ENCODE measurements at places on chromosomes 7 and 10.

- DNase-seq, result no peak
Measured at GRCh38 chr7:84981055-84981976, 205.5 kb downstream of the SEMA3D start.

DNA sequence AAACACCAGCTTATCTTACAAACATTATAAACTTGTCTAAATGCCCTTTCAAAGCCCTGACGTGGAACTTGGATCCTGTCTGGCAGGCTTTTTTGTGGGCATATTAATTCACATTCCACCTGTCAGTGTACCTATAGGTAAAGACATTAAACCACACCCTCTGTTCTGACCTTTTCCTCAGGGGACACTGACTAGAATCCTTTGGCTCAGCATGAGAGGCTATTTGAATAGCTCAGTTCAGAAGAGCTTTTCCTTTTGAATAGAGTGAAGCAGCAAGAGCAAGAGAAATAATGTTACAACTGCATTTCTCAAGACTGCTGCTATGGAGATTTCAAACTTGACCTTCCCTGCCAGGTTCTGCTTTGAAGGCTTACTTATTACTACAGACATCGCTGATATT lies 76.9 kb downstream of the CYP51A1 start:
- no peak for DNase-seq

- no peak for DNase-seq
Measured at GRCh38 chr7:2261611-2262010, 19.6 kb downstream of the NUDT1 start.

GRCh38 chr7:64665980-64666662 lies at the start of gene ZNF107:
Gene ZNF107 (plus strand): TSS chr7:64666133. CDS start chr7:64666283, 150 bp downstream.
- peak; percentile 97 for DNase-seq

DNA sequence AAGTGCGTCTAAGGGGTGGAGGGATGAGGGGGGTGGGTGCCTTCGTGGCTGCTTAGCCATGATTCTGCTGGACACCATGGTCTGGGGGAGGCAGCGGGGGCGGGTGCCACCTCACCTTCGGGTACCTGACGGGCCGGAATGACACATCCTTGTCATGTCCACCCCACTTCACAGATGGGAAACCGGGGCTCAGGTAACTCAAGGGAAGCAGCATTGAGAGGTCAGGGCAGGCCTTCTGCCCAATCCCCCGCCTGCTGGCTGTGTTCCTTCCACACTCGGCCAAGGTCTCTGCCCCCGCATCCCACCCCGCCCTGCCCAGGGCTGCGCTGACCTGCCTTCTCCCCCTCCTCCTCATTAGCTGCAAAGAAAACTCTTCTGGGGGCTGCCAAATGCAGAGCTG lies 598.0 kb downstream of the PTPRN2 start:
- DNase-seq, result no peak

GRCh38 chr7:22320416-22320815 lies 36.5 kb downstream of the RAPGEF5 start:
- no peak for DNase-seq

- DNase-seq, result no peak
Measured at GRCh38 chr7:107728276-107728675, 15.7 kb upstream of the CBLL1 start.

- DNase-seq, result no peak
Measured at GRCh38 chr7:156612930-156613329, 27.6 kb upstream of the RNF32 start.

DNA sequence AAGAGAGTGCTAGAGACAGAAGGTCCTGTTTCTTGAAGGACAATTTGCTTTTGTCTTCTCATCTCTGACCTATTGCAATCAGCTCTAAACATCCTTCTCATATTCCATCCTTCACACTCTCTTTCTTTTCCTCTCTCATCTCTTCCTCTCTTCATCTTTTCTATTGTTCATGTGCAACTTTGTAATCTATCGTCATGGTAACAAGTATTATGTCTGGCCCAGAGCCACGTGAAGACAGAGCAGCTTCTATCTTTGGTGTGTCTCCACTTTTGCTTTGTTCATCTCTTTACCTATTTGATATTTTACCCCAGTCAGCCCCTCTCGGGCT lies 104.9 kb upstream of the ABCB5 start:
- no peak for DNase-seq

GRCh38 chr7:111531993-111532392 lies 30.3 kb downstream of the IMMP2L start:
- DNase-seq, result no peak

DNA sequence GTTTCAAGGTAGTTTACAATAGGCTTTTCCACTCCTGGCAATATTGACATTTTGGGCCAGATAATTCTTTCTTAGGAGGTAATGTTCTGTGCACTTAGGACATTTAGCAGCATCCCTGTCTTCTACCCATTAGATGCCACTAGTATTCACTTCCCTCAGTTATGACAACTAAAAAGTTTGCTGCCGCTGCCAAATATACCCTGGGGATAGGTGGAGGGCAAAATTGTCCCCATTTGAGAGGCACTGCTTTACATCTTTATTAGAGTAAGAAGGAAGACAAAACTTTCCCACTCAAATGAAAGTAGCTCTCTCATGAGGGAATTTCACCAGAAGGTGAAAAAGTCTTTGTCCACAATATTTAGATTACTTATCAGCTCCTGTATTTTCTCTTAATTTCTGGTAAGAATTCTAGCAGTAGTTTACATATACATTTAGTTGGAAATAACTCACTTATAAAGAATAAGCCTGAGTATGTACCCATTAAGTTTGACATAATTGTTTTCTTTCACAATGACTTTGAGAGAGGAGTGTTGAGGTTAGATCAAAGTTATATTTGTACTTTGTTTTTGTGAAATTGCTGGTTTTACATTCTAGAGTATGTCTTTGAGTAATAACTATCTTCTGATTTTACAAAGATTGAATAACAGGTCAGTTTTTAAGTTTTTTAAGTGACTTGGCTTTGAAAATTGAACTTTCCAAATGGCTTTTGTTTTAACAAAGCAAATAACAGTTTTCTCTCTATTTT lies 46.0 kb downstream of the HELLS start:
- DNase-seq, result no peak

GRCh38 chr7:93980744-93981479 lies 23.2 kb downstream of the BET1 start:
- no peak for DNase-seq

DNA sequence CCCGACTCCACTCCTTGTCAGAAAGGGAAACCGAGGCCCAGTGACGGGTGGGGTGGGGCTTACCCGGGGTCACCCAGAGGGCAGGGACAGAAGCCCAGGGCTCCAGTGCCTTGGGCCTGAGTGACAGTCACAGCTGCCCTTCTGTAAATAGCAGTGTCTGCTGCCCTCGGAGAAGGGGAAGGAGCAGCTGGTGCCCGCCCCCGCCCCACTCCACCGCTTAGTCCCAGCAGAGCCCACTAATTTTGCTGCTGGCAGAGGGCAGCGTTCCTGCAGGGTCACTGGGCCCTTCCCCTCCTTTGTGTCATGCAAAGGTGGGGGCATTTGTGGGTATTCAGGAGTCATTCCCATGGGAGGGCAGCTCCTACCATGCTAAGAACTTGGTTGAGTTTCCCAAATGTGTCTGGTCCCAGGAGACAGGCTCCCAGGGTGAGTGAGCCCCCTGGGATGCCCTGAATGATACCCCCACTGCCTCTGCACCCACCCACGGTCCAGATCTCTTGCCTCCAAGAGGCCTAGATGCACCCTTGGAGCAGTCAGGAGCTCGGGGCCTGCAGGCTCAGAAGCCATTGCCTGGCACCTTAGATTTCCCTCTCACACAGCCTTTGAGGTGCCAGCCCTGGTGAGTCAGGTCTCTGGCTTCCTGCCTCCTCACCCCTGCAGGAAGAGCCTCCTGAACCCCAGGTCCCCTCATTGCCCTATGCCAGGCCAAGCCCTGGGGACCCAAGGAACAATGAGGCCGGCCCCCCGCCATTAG lies 17.2 kb downstream of the SH2B2 start:
- no peak for DNase-seq

GRCh38 chr7:9488555-9488954 lies 1055.1 kb downstream of the NXPH1 start:
- no peak for DNase-seq

- no peak for DNase-seq
Measured at GRCh38 chr7:78638364-78638763, 815.1 kb downstream of the MAGI2 start.

DNA sequence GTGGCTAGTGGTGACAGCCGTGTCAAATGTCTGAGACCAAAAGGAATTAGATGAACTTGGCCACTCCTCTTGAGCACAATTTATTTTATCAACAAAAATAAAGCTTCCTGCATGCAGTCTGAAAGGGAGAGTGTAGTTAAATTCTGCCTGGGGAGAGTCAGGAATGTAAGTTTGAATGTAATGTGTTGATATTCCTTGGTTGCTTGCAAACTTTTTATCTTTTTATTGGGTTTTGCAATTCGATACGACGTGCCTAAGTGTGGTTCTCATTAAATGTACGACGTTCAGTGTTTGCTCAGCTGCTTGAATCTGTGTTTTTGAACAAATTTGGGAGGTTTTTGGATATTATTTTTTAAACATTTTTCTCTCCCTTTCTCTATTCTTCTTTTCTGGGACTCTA lies 839.9 kb downstream of the CCSER2 start:
- no peak for DNase-seq

DNA sequence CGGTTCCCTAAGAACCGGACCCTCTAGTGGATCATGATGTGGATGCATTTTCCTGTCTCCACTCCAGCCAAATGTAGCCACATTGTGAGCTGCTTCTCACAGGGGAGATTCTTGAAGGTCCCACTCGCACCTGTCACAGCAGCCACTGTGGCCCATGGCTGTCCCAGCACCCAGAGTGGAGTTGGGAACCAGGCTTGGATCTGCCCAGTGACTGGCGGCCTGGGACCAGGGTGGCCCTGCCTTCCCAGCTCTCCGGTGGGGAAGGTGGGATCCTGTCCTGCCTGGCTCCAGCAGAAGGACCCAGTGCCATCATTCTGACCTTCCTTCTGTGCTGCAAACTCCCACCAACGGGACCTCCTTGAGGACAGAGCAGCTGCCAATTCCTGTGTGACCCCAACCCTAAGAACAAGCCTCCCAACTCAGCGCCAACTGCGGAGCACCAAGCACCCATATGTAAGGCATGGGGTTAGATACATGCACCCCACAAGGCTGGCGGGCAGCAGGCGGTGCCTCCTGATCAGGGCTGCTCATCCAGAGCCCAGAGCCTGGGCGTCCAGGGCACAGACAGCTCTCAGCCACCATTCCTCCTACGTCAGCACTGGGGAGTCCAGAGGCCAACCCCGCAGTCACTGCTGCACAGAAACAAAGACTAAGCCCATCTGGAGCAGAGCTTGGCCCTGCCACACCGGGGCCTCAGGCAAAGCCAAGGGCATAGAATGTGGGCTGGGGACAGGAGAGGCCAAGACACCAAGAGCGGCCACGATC lies 28.8 kb downstream of the EBF3 start:
- DNase-seq, result no peak

DNA sequence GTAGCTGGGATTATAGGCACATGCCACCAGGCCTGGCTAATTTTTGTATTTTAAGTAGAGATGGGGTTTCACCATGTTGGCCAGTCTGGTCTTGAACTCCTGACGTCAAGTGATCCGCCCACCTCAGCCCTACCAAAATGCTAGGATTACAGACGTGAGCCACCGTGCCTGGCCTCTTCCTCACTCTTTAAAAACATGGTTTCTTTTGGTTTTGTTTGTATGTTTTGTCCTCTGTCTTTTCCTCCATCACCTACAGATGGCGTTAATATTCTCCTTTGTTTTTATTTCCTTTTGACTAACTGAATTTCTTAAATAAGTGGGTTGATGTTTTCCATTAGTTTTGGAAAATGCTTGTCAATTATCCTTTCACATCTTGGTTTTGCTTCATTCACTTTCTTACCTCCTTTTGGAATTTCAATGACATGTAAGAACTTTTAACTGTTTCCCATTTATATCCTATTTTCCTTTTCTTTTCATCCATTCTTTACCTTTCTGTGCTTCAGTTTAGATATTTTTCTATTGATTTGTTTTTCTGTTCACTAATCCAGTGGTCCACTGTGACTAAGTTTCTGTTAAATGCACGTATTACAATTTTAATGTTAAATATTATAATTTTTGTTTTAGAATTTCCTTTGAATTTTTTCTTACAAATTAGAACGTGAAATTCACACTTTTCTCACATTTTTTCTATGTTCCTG lies 104.1 kb downstream of the ZNF467 start:
- no peak for DNase-seq

GRCh38 chr10:120746001-120746777 lies 105.0 kb upstream of the WDR11 start:
- no peak for DNase-seq

GRCh38 chr7:167090-167855 lies 25.1 kb upstream of the FAM20C start:
- DNase-seq, result no peak

GRCh38 chr10:3048119-3049019 lies 19.0 kb upstream of the PFKP start:
- DNase-seq, result no peak

DNA sequence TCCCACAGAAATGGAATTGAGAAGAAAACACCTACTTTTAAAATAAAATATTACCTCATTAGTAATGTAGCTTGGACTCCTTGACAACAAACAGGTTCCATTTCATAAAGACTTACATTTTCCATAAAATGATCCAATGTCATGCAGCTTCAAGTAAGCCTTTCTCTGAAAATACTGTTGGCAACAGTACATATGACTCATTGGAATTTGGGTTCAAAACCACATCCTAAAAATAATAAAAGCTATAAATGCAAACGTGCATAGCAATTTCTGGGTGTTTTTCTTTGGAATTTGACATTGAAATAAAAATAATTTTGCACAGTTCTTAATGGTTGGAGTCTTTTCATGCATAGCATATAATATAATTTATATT lies 47.9 kb downstream of the FHIP2A start:
- no peak for DNase-seq

DNA sequence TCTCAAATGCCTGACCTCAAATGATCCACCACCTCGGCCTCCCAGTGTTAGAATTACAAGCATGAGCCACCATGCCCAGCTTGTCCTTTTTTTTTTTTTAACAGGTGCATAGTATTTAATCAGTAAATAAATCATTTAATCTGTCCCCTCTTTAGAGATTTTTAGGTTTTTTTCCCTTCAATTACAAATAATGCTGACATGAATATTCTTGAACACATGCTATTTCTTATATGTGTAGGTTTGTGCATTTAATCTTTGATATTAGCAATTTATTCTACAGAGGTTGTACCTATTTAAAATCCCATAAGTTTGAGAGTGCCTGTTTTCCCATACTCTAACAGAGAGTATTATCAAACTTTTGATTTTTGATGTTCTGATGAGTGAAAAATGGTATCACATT lies 24.2 kb upstream of the ARMC3 start:
- DNase-seq, result no peak

DNA sequence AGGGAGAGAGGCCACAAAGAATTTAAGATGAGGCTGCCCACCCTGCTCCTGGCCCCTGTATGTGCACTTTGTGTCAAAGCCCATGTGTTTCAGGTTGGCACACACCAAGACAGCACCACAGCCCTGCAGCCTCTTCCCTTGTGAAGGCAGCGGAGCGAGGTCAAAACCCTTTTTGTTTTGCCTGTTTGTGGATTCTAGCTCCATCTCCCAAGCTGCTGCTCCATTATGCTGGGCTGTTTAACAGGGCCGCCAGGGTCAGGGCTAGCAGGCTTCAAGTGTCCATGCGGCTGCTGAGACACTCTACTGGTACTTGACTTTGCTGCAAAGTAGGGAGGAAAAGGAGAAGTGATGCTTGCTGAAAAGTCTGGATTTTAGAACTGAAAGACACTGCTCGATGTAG lies 142.3 kb upstream of the EFCAB10 start:
- DNase-seq, result no peak

GRCh38 chr7:28316489-28316888 lies 95.8 kb upstream of the CREB5 start:
- no peak for DNase-seq
